ENCODE measurements at places on chromosomes 5 and 9.

DNA sequence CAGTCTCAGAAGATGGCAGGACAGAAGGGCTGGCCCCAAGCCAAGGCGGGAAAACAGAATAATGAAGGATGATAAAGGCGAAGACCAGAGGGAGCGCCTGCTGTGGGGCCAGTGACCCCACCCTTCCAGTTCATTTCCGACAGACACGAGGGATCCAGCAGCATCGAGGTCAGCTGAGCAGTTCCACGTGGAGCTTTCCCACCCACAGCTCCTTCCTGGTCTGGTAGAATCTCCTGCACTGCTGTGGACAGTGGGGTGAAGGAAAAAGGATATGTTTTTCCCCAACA, 265.9 kb upstream of the VLDLR start:
- DNase-seq = peak; percentile 4

- DNase-seq = no peak
Measured at GRCh38 chr9:8391132-8391531, 591.6 kb upstream of the DMAC1 start.

- DNase-seq = no peak
Measured at GRCh38 chr5:164799391-164799790, 1294.0 kb downstream of the MAT2B start.

DNA sequence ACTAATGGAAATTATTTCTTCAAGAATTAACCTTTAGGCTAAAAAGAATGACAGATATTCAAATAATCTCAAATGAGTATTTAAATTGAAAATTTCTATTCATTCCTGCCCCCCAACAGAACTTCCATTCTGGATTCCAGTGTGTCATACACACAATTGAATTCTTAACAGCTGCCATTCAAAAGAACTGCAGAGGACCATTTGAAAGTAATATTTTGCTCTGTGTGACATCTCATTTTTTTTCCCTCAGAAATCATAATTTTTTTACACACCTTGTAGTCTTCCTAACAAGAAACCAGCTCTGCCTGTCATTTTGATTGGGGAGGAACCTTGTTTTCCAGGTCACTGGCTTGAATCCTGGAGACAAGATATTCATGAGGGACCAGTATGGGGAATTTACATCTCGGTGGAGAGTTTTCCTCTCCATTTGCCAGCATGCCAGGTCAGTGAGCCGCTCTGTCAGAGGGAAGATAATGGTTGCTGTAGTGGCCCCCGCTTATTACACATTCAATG, 358.7 kb upstream of the ITGA1 start:
- DNase-seq = no peak

- DNase-seq = peak; percentile 62
Measured at GRCh38 chr9:3793971-3794383, 268.2 kb upstream of the RFX3 start.

DNA sequence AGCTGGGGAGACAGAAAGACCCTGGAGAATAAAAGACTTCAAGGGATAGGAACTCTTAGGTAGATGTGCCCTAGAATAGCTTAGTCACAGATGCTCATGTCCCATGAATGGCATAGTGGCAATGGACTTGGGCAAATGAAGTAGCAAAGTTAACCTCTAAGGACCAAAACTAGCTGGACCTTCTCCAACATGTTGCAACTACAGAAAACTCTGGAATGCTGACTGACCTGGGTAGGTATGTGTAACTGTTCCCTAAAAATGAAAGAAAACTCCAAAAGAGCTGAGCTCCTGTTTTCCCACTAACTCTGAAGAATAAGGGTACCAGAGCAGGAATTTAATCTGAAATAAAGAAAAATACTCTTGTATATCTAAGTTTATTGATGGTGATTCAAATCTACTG, 12.5 kb upstream of the LPAR1 start:
- DNase-seq = no peak
